ENCODE measurements at places on chromosomes 3 and 15.

- DNase-seq = no peak
Measured at GRCh38 chr3:8301977-8302735, 199.5 kb upstream of the LMCD1 start.

DNA sequence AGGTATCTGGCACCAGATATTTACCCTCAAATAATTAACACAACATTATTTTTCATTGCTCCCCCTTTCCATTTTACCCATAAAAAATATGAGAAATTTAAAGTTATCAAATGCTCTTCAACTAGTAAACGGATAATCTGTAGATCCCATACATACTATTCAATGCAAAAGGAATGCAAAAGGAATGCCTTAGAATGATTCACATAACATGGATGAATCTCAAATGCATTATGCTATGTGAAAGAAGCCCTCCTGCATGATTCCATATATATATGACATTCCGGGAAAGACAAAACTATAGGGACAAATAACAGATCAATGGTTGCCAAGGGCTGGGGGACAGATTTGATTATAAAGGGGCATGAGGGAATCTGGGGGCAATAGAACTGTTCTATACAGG is 195.7 kb downstream of the STT3B start:
- no peak for DNase-seq

DNA sequence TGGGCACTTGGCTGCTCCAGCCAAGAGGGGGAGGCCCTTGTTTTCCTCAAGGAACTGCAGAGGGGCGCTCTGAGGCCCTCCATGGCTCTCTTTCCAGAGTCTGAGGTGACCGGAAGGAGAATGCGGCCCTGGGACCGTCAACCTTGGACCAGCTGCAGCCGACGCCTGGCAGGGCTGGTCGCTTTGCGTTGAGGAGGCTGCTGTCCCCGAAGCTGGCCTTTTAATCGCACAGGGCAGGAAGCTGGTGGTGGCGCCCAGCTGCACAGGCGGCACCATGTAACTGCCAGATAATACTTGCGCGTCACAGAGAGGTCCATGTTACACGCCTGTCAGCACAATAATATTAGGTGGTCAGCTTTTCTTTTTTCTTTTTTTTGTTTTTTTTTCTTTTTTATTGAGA is 875 bp upstream of the HLTF start:
- DNase-seq = no peak

DNA sequence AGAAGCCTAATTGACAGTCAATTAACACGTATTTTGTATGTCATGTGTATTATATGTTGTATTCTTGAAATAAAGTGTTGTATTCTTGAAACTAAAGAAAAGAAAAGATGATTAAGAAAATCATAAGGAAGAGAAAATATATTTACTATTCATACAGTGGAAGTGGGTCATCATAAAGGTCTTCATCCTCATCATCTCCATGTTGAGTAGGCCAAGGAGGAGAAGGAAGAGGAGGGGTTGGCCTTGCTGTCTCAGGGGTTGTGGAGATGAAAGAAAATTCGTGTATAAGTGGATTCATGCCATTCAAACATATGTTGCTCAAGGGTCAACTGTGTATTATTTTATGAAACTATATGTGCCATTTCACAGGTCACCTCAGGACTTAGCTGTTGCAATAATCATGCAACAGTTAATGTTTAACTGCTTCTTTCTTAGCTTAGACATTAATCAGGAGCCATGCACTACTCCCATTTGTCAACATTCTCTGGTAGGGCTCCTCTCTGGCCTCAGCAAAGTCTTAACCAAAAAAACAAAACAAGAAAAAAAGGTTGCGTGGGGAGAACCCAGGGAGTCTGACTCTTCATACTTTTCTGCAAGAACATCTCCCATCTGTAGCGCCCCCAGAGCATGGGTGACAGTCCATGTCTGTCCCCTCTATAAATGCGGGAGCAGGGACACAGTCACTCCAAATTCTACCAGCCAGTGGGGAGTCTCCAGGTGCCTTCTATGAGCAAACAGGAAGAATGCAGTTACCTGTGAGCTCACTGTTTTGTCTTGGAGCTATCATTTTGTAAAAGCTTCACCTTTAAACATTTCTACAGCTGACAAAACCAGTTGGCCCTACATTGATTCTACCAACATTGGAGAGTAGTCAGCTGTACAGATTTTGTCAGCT is 19.9 kb upstream of the LRRC2 start:
- no peak for DNase-seq

GRCh38 chr3:149703466-149703865 is 45.6 kb upstream of the WWTR1 start:
- DNase-seq = no peak

DNA sequence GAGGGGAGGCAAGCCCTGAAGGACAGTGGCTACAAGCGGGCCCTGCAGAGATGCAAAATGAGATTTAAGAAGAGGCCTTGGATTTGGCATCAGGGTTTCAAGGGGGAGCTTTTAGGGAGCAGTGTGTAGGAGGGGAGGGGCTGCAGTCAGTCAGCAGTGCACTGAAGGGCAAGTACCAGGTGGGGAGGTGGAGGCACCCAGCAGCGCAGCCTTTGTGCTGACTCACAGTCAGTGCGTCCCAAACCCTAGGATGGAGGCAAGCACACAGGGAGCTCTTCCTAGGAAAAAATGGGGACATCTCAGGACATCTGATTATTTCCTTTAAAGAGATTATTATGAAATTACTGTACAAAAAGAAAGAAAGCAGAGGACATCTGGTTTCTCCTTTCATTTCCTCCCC is 80.0 kb downstream of the AAGAB start:
- DNase-seq = no peak

DNA sequence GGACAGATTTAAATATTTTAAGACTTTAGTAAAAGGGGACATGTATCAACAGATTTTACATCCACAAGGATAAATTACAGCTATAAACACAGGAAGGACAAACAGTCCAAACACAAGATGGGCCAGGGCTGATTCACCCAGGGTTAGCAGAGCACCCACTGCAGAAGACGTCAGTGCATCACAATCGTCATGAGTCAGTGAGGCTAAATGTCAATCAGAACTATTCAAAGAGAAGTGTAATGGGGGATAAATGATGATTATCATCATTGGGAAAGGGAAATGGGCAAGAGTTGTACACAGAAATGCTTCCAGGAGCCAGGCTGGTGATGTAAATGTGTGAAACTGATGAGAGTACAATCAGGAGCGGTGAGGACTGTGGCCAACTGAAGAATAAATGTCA is 226.8 kb downstream of the PLCL2 start:
- DNase-seq = no peak

- no peak for DNase-seq
Measured at GRCh38 chr3:114880078-114880477, 267.0 kb downstream of the ZBTB20 start.

- no peak for DNase-seq
Measured at GRCh38 chr3:123282461-123282860, 80.7 kb downstream of the SEC22A start.
